ENCODE measurements at places on chromosomes 11 and 22. TPM values are rescaled to one million over a fixed set of nuclear protein-coding genes. Genes with fewer than 3 reads are reported as not detected.

TUBA8 gene
- total RNA-seq, result 1.3 TPM

DNA sequence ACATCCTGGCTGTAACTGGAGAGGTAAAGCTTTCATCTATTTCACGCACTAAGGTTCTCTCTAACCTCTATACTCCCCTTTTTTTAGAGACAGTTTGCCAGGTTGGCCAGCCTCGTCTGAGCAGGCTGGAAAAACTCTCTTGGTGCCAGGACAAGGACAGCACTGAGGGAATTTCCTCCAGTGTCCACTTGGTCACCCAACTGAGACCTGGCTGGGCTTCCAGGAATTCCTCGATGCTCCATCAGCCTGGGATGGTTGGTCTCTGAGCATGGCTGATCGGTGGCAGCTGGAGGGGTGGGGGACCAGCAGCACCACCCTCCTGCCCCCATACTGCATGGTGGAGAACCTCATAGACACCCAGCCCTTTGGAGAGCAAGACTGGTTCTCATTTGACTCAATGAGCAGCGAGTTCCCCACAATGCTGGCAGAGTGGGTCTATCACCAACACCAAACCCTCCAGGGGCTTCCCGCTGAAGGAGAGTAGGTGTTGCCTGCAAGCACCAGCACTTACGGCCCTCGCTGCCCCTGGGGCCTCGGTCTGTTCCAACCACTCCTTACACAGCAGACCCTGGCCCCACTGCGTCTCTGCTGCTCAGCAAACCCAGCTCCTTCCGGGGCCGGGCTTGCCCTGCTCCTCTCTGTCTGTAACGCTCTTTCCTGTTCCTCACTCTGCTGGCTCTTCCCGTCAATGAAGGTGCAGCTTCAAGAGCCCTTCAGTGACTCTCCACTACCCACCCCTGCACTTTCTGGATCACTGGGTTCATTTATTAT is 122.2 kb downstream of the ST3GAL4 start:
- DNase-seq, result no peak

DNA sequence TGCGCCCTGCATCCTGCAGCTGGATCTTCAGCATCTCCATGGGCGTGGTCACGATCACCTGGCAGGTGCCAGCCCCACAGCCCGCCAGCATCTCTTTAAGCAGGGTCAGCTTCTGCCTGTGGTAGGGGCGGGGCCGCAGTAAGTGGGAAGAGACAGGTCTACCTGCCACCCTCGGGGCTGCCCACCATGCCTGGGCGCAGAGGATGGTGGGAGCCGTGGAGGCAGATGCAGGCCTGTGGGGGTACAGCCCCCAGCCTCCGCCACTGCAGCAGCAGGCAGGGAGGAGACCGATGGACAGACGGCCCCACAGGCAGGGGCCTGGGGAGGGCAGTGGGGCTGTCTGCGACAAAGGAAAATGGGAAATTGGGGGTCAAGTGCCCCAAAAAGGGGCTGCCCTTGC is 3.0 kb upstream of the CEND1 start:
- DNase-seq, result no peak

DNA sequence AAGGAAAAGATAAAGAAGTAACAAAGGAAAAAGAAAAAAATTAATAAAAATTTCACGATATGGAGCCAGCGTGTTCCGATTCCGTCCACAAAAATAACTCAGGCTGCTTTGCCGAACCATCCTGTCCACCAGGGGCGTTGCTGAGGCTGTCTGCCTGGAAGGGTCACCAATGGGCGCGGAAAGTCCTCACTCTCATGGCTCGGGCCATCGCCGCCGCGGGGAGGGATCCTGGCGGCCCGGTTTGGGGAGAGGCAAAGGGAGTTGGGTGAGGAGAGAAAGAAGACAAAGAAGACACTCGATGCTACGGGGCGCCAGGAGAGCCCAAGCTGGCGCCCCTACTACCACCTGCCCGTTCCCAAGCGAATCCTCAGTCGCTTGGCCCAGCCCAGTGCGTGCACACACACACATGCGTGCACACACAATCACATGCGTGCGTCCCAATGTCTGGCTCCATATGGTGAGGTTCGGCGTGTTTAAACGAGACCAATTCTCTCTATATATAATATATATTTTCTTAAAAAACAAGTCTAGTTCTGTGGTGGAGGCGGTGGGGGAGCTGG is 5.6 kb upstream of the PYGM start:
- DNase-seq, result no peak

DNA sequence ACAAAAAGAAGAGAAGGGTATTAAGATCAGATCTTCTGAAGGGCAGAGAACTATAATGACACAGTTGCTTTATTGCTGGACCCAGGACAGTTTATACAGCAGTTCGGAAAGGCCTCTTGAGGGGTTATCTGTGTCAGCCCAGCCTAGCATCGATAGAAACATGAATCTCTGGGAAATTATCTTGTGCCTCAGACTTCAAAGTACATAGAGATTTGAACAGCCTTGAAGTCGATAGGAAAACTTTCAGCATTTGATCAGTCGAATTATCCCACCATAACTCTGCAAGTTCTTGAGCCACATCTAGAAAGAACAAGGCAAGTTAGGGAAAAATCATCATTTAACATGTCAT is 2.5 kb upstream of the LMO2 start:
- no peak for DNase-seq

GRCh38 chr11:8283100-8283464 is 19.4 kb upstream of the LMO1 start:
- DNase-seq, result no peak

DNA sequence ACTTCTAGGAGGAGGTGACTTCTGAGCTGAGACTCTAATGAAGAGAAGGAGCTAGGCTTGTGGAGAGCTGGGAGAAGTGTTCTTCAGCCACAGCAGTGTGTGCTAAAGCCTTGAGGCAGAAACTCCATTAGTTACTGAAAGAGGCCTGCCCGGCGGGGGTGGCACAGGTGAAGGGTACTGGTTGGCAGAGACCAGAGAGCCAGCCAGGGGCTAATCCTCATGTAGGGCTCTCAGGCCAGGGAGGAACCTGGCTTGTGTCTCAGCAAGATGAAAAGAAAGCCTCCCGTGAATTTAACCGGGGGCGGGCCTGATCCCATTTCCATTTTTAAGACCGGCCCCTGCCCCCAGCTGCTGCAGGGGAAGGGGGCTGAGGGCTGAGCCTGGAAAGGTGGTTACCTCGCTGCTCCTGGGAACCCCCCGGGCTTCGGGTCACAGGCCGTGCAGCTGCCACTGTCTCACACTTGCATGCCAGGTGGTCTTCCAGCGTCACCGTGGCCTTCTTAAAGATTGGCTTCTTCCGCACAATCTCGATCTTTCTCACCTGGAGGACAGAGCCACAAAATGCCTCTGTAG is 15.0 kb downstream of the PDGFB start:
- no peak for DNase-seq

- DNase-seq, result no peak
Measured at GRCh38 chr11:534396-535209, 773 bp downstream of the HRAS start.

GRCh38 chr22:25403811-25404471 is 160.5 kb upstream of the GRK3 start:
- peak; percentile 43 for DNase-seq

GRCh38 chr11:105968021-105968697 is 53.9 kb downstream of the MSANTD4 start:
- DNase-seq, result peak; percentile 77

DNA sequence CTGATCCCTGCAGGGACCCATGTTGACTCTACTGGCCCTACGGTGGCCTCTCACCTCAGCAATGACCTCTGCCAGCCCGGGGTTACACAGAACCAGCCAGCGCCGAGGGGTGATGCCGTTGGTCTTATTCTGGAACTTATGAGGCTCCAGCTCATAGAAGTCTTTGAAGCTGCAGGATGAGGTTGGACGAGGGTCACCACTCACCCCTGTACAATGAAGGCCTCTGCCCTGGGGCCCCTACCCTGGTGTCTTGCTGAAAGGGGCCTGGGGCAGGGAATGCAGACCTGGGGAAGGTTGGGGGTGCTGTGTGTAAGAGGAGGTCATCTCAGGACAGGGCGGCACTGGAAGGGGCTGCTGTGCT is 6.8 kb downstream of the PYGM start:
- DNase-seq, result no peak

DNA sequence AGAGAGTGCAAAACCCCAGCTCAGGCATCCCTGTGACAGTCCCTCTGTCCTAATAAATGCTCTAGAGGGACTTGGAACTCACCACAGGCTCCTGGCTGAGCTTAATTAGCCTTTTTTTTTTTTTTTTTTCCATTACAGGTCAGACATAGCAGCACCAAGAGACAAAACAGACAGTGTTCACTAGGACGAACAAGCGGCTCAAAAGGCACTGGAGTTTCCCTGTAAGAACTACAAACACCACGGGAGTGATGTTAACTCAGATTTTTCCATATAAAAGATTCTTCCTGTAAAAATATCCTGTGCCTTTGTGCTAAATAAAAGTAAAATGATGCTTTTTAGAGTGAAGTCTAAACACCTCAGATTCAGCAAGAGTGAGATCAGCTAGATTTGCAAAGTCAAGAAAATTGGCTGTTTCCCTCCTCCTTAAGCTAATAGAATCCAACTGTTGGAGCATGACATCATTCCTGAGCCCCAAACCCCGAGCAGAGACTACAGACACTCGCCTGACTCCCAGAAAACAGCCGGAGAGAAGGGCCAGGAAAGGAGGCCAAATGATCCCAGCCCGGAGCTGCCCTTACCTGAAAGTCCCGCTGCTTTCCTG is 101.0 kb upstream of the AKIP1 start:
- peak; percentile 73 for DNase-seq
